Lung microvascular endothelial cell (primary cell): ENCODE measurements at places on chromosomes 11 and 22.

GRCh38 chr11:74480688-74481417 lies 12.7 kb downstream of the LIPT2 start:
- DNase-seq: no peak

DNA sequence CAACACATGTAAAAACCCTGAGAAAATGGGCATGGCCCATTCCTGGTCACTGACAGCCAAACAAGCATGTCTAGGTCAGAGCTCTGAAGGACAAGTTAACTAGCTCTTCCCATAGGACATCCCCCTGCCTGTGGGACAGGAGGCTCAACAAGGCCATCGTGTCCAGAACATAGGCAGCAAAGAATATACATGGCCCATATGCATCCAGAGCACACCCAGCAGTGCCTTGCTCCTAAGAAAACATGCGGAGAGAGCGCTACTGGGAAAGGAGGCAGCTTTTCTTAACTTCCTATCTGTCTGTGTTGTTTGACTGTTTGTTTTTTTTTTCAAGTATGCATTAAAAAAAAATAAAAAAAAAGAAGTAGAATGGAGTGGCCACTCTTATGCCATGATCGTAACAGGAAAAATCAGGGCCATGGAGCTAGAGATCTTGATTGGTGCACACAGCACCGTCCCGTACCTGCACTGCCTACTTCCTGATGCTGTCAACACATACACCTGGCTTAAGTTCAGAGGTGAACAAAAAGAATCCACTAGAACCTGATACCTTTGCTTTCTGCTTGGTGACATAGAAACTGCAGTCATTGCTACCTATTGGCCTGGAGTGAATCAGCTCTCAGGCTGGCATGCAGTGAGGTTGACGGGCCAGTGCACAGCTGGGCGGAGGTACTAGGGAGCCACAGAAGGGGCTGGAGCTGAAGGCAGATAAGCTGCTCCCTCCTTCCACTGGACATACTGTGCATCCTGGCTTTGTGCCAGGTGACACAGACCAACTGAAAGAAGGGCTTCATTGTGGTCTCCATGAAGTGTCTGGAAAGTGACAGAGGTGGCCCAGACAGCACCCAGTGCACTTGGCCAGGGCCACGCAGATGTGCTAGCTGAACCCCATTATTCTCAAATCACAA lies 11.9 kb downstream of the UFD1 start:
- DNase-seq: no peak

DNA sequence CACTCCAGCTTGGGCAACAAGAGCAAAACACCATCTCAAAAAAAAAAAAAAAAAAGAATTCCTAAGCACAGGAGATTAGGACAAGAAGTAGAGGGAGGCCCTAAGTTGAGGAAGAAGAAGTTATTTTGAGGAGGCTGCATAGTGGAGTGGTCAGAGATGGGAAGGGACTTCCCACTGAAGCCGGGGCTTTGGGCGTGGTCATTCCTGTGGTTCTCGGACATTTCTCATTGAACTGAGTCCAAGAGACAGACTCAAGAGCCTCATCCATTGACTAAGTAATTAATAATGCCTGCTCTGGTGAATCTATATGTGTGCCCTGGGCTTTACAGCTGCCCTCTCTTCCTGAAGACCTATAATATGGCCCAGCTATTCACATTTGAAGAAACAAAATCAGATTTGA lies 53.2 kb upstream of the FTH1 start:
- no peak for DNase-seq

- DNase-seq: no peak
Measured at GRCh38 chr22:33401291-33401690, 343.1 kb upstream of the SYN3 start.

DNA sequence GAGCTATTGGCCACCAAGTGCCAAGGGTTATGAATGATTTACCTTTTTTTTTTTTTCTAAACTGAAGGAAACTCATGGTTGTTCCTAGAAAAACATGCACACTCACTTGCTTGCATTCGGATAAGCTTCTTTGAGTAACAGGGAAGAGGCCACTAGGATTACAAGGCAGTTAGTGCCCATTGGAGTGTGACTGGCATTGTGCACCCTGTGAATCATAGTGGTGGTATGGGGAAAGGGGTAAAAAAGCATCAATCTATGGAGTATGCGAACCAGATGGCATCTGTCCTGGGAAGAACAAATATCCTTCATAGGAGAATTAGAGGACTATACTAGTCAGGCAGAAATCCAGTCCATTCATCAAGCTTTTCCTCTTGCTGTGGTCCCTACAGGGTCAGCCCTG lies 24.2 kb downstream of the CD44 start:
- no peak for DNase-seq

DNA sequence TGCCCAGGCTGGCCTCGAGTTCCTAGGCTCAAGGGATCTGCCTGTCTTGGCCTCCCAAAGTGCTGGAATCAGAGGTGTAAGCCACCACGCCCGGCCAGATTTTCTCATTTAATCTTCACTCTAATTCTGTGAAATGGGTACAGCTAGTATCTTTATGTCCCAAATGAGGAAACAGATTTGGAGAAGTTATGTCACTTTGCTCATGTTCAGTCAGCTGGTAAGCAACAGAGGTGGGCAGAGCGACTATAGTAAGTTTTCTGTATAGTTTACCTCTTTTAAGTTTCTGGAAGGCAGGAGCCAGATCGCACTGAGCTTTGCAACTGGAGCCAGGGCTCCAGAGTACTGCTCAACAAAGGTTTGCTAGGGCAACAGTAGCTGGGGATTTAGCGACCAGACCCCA lies 33.2 kb downstream of the RCOR2 start:
- no peak for DNase-seq

DNA sequence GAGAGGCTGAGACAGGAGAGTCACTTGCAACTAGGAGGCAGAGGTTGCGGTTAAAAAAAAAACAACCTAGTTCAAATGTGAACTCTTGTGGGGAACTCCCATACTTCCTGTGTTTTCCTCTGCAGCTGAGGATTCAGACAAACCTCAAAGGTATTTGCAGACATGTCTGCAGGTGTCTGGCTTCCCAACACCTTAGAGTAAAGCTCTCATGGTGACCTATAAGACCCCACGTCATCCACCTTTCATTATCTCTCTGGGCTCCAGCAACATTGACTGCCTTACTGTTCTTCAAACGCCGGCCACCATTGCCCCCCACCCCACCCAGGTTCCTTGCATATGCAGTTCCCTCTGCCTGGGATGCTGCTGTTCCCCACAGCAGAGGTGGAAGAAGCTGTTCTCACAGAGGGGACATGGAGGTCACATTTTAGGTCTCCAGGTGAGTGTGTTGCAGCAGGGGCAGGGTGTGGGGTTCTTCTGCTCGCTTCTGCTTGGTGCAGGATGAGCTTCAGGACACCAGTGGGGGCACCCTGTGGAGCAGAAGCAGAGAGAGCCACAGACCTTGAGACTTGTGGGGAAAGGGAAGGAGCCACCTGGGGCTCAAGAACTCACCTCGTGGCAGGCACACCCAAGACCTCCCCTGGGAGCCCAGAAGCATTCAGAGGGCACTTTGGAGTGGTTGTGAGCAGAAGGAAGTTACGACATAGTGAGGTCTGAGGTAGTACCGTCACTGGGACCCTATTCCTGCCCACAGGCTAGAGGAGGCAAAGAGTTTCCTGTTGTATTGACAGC lies 203.2 kb downstream of the CSNK2A3 start:
- no peak for DNase-seq

DNA sequence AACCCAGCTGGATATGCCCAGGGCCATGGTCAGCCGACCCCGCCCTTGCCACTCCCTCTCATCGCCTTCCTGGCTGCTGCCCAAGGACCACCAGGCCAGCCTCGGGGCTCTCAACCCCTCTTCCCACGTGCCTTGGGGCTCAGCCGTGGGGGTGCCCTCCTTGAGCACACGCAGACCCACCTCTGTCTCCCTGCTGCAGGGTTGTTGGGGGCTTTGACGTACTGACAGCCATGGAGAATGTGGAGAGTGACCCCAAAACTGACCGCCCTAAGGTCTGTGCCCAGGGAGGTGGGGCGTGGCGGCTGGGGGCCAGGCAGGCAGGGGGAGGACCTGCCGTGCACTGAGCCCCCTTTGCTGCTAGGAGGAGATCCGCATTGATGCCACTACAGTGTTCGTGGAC lies 28.6 kb downstream of the PPIL2 start:
- no peak for DNase-seq

- no peak for DNase-seq
Measured at GRCh38 chr11:17366495-17366894, 14.9 kb downstream of the NCR3LG1 start.

- DNase-seq: peak; percentile 55
Measured at GRCh38 chr11:3824714-3825472, 15.9 kb downstream of the RHOG start.

- peak; percentile 24 for DNase-seq
Measured at GRCh38 chr22:24706054-24706453, 68.5 kb downstream of the PIWIL3 start.

DNA sequence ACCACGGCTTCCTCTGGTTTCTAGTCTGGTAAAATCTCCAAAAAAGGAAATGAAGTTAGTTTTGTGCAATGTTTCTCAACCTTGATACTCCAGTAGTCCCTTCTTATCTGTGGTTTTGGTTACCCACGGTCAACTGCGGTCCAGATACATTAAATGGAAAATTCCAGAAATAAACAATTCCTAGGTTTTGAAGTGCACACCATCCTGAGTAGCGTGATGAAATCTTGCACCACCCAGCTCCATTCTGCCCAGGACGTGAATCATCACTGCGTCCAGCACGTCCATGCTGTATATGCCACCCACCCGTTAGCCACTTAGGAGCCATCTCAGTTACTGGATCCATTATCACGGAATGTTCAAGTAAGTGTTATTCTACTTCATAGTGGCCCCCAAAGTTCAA lies 117.0 kb downstream of the FBXO7 start:
- no peak for DNase-seq

GRCh38 chr11:39968071-39968470 lies 1491.4 kb downstream of the LRRC4C start:
- DNase-seq: no peak

DNA sequence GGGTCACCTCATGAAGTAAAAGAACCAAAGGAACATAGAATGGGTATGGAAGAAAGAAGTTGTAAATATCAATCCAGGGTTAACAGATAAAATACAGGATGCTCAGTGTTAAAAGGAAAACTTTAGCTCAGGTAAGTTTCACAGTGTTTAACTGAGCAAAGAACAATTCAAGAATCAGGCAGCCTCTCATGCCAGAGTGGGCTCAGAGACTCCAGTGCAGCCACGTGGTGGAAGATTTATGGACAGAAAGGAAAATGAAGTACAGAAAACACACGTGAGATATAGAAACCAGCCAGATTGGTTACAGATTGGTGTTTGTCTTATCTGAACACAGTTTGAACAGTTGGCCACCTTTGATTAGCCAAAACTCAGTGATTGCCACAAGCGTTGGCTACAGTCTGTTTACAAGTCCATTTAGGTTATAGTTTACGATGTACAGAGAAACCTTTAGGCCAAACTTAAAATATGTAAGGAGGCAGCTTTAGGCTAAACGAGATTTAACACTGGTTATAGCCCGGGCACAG lies 9.1 kb downstream of the AP5B1 start:
- no peak for DNase-seq

DNA sequence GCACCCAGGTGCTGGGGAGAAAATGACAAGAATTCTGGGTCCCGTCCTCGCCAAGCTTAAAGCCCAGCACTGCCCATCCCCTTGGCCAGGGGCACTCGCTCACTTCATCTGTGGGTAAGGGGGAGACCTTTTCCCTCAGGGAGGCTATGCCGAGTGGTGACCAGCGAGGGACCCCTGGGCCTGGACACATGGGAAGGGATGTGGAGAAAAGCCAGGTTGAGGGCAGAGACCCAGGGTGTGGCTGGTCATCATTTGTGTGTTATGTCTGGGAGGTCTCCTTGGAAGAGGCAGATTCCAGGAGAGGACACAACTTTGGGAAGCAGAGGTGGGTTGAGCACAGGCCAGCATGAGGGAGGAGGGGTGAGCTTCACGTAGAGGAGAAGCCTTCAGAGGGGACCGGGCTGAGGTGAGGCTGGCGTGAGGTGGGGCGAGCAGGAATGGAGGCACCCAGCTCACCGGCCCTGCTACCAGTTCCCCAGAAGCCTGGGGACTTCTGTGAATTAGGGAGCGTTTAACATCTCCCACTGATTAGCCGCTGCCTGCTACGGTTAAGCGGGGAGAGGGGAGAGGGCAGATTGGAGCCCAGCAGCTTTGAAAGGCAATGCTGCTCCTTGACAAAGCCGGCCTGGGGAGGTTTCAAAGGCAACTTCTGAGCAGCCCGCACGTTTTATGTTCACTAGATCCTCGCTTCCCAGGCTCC lies 25.8 kb upstream of the NECTIN1 start:
- no peak for DNase-seq
